ENCODE measurements at places on chromosomes 6 and 20. TPM values are rescaled to one million over a fixed set of nuclear protein-coding genes. Genes with fewer than 3 reads are reported as not detected.

- DNase-seq: no peak
Observed at GRCh38 chr6:151070631-151071051, 169.1 kb upstream of the AKAP12 start.

DNA sequence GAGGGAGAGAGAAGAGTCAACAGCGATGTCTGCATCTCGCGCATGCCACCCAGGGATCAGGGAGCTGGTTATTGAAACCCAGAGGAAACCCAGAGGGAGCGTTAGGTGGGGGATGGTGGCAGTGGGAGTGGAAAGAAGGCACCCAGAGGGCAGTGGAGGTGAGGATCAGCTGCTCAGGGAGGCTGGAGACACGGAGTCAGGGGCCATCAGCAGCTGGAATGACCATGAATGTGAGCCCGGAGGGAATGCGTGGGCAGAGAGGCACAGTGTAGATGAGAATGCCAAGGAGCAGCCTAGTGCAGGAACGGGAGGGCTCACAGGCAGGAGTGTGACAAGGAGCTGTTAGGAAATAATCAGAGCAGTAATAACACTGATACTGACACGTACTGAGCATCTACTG, 36.2 kb downstream of the RSPO4 start:
- DNase-seq: no peak

DNA sequence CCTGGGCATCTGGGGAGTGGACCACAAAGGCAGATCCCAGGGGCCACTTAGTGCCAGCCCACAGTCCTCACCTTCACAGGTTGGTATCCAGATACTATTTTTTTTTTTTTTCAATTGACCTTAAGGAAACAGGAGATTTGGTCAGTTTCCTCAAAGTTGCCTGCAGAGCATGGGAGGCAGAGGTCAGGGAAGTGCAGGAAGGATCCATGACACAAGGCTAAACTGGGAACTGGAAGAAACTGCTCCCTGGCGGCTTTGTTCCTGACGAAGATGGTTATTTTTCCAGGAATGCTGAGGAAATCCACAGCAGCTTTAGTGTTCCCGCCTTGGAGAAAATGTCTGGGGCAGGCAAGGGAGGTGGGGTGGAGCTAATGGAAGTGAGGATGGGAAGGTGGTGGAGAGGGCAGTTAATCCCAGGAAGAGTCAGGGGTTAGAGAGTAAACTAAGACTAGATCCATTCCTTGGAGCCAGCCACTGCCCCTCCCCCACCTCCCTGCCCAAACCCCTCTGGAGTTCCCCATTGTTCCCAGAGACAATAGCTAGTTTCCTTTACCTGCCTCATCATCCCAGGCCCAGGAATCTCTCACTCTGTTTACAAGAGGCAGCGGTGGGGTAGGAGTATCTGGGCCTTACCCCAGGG, 14.3 kb upstream of the MYMX start:
- no peak for DNase-seq

GRCh38 chr6:132246632-132247270, 154.5 kb downstream of the MOXD1 start:
- DNase-seq: no peak

The OXT gene
- total RNA-seq: not detected

The ULBP1 gene
- 0.49 TPM for total RNA-seq

The TPD52L2 gene
- 75.9 TPM for total RNA-seq

All from activated CD4-positive, alpha-beta T cell treated with anti-CD3 and anti-CD28 coated beads, Interleukin-2, amount 10 ng/mL, durations not matched to agents 24 days and 14 days (primary cell).